ENCODE measurements at places on chromosomes 2 and 18.

DNA sequence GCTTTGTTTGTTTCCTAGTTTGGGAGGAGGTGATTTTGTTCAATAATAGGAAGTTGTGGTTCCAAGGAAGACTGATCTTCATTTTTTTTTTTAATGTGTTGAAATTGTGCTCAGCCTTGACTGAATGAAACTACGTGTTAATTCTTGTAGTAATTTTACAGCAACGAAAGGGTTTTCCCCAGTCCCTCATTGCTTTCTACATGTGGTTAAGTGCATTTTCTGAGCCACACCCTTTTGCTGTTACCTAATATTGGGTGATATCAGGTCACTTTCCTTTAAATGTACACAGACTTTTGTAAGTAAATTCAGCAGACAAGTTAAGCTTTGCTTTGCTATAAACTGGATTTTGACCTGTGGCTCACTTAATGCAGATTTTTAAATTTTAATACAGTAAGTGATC lies 73.6 kb downstream of the OTX1 start:
- DNase-seq = no peak

DNA sequence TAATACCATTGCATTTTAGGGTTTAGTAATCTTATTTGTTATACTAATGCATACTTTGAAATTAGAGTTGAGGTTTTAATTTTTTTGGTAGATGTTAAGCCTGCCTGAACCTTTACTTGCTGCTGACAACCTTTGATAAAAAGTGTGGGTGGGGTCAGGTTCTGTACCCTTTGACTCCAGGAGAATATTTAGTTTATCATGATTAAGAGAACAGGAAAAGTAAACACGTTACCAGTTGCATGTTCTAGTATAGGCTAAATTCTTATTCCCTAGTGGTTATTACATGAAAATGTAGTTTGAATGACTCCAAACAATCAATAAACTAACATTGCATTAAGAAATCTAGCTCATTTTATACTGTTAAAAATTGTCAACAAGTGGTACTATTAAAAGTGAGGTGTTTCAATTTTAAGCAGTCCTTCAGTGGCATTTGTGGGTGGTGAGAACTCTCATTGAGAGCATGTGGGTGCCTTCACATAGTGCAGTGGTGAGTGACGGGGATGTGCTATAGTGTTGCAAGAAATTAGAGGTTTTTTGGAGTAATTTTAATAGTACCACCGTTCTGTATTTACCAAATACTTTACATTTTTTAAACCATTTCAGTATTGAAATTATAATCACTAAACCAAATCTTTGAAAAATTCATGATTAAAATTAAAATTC lies 29.9 kb downstream of the PHLPP1 start:
- DNase-seq = no peak

DNA sequence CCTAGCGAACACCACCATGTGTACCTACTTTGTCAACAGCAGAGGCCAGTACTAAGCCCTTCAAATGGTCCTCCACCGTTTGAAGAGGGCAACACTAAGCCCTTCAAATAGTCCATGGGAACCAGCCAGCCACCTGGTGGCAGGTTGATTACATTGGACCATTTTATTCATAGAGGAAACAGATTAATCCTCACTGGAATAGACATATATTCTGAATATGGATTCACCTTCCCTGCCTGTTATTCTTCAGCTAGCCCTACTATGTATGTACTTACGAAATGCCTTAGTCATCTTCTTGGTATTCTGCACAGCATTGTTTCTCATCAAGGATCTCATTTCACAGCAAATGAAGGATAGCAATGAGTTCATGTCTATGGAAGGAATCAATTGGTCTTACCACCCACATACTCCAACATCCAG lies 10.0 kb upstream of the ZNF396 start:
- DNase-seq = no peak

- DNase-seq = no peak
Measured at GRCh38 chr2:177396703-177397460, 4.3 kb downstream of the AGPS start.

GRCh38 chr2:42781181-42781580 lies 11.2 kb downstream of the HAAO start:
- no peak for DNase-seq

- no peak for DNase-seq
Measured at GRCh38 chr2:47888581-47889280, 17.6 kb downstream of the FBXO11 start.

Measured in H54 (cell line).